ENCODE measurements at places on chromosomes 11 and 22. TPM values are rescaled to one million over a fixed set of nuclear protein-coding genes. Genes with fewer than 3 reads are reported as not detected.

The CASP5 gene
- not detected for polyA plus RNA-seq

The CEP57 gene
- polyA plus RNA-seq: 15.4 TPM

The MRGPRD gene
- polyA plus RNA-seq: not detected

The LIPT2 gene
- 1.7 TPM for polyA plus RNA-seq

The RAG1 gene
- polyA plus RNA-seq: 0.37 TPM

The FAM83F gene
- 23.3 TPM for polyA plus RNA-seq

The OR8G1 gene
- polyA plus RNA-seq: not detected

The OR52W1 gene
- polyA plus RNA-seq: not detected

The C11orf65 gene
- 0.59 TPM for polyA plus RNA-seq

The OR52E8 gene
- polyA plus RNA-seq: not detected

The FKBP2 gene
- polyA plus RNA-seq: 145 TPM

The MRGPRF gene
- 0.25 TPM for polyA plus RNA-seq

The TSSK2 gene
- polyA plus RNA-seq: not detected

The AAMDC gene
- 32.7 TPM for polyA plus RNA-seq

The HBG2 gene
- polyA plus RNA-seq: not detected

The OR52N5 gene
- polyA plus RNA-seq: not detected

The CEND1 gene
- not detected for polyA plus RNA-seq

The SLC36A4 gene
- 4.2 TPM for polyA plus RNA-seq

The C11orf42 gene
- not detected for polyA plus RNA-seq

The PRSS23 gene
- polyA plus RNA-seq: 77.6 TPM

The PLAAT4 gene
- polyA plus RNA-seq: 4.0 TPM

The APOBEC3F gene
- 5.7 TPM for polyA plus RNA-seq

The RAPSN gene
- 0.32 TPM for polyA plus RNA-seq

The ABCC8 gene
- polyA plus RNA-seq: not detected

The ESAM gene
- not detected for polyA plus RNA-seq

The HBE1 gene
- polyA plus RNA-seq: not detected

The MS4A6A gene
- not detected for polyA plus RNA-seq

The PANX2 gene
- polyA plus RNA-seq: 1.8 TPM

The CDC42BPG gene
- 5.3 TPM for polyA plus RNA-seq

The FGF19 gene
- polyA plus RNA-seq: not detected

The DNAL4 gene
- 16.7 TPM for polyA plus RNA-seq

The DDI1 gene
- not detected for polyA plus RNA-seq

The PHETA2 gene
- polyA plus RNA-seq: 7.0 TPM

The KCNK4 gene
- polyA plus RNA-seq: 0.06 TPM
